ENCODE measurements at places on chromosomes 5 and 9.

DNA sequence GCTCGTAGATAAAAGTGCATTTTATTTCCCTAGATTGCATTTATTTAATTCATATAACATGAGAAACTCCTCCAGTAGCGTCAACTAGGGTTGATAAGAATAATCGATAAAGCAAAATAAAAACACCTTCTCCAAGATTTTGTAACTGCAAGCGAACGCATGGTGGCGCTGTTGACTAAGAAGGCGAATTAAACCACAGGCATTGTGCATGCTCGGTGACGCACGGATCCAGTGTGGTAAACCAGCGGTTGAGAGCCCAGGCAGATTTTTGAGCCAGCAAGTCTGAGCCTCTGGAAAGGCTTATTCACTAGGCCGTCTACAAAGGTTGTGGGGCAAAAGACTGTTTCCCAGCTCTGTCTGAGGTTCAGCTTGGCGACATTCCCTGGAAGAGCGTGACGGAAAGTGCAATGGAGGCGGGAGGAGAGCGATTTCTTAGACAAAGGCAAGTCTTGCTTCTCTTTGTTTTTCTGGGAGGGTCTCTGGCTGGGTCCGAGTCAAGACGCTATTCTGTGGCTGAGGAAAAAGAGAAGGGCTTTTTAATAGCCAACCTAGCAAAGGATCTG is at the start of gene PCDHB3:
PCDHB3 (plus strand) TSS at position 231 of the 563 bp plus-strand sequence; CDS start at position 408, 177 bp downstream.
- no peak for DNase-seq

- DNase-seq, result no peak
Measured at GRCh38 chr5:112938286-112938685, 16.3 kb upstream of the REEP5 start.

DNA sequence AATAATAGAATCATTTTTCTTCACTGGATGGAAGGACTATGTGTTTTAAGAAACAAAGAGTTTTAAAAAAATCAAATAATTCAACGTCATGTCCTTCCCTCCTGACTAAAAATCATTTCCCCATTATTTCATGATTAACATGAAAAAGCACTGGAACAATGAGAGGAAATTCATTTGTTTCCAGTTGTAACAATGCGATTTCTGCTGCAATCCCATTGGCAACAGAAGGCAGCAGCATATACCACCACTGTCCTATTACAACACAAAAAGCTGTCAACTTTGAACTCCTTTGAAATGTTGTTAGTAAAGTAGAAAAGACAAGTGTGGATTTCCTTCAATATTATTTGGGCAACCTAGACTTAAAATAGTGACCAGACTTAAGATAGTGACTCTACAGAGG is 3.1 kb downstream of the C5orf63 start:
- no peak for DNase-seq

- DNase-seq, result no peak
Measured at GRCh38 chr5:18098691-18099090, 464.4 kb downstream of the TAF11L14 start.

DNA sequence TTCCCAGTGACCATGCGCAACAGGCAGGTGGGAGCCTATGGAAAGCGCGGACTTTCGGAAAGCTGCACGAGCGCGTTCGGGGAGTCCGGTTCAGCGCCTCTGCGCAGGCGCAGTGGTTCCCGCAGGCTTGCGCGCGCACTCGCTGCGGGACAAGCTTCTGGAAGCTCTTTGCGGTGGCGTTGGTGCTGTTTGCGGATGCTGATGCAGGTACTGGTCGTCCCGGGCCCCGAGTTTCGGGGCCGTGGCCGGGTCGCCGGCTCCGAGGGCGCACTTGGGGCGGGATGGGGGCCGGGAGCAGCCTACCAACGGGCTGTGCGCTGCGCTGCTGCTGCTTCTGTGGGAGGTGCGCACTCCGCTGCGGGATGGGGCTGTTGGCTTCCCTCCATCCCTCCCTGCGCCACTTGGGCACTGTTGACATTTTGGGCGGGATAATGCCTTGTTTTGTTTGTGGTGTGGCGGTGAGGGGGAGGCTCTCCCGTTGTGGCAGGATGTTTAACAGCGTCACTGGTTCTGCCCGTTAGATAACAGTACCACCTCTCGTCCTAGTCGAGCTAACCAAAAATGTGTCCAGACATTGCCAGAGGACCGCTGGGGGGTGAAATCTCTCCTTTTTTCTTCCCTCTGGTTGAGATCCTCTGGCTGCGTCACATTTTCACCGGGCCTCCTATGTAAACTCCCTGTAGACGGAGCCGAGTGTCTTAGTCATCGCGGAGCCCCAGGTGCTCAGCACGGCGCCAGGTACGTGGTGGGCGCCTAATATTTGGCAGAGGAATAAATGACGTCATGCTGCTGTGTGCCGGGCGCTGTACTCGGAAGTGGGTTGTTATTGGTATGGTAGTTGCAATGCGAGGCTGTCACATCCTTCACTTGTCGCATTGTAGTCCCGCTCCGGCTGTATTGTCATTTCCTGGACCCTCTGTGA is at the start of gene ZNF483:
ZNF483 (plus strand) TSS at position 124 of the 922 bp plus-strand sequence. CDS start 2,217 bp downstream, outside the sequence.
- DNase-seq, result peak; percentile 65

DNA sequence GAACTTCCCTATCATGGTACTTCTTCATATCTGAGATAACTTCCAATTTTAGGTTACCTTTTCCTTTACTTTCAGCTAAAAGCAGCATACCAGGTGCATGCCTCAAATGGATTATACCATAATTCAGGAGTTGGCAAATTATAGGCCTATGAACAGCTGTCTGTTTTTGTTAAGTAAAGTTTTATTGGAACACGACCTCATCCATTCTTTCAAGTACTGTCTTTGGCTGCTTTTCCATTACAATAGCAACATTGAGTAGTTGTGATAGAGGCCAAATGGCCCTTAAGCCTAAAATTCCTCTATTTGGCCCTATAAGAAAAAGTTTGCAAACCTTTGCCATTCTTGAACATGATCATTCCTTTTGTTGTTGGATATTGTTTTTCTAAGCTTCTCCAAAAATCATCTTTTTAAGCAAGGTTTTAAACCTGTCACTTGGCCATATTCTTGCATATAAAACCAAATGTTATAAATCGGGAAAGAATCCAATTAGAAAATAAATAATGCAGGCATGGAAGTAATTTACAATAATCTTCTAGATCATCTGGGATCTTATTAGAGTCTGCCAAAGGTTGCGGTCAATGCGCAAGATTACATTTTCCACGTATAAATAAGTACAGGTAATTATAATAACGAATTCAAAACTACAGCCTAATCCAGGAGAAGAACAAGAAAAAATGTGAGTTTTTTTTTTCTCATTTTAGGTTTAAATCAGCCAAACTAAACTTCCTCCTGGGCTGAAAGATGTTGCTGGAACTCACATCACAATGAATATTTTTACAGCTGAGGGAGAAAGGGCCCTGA is 226.5 kb upstream of the ANKRD55 start:
- no peak for DNase-seq

DNA sequence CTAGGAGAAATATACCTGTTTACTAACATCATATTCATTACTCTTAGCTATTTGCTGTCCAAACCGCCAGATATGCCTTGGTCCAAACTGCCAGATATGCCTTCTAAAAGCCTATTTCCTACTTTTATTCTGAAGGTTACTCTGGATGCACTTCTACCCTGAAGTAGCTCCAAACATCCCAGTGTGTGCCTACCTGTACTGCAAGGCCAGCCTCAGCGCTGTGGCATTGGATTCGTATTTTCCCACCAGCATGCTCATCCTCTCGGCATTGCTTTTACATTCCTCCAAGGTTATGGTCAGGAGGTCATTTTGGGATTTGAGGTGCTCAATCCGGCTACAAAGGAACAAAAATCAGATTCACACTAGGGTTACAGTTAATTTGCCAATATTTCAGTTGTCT is 94.3 kb downstream of the DCP2 start:
- DNase-seq, result no peak

DNA sequence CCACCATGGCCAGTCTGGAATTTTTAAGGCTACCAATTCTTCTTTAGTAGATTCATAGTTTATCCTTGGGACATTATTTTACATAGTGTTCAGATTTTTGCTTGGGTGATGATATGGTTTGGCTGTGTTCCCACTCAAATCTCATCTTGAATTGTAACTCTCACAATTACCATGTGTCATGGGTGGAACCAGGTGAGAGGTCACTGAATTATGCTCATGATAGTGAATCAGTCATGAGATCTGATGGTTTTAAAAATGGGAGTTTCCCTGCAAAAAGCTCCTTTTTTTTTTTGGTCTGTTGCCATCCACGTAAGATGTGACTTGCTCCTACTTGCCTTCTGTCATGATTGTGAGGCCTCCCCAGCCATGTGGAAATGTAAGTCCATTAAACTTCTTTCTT is 163.9 kb downstream of the GABRG2 start:
- DNase-seq, result no peak

DNA sequence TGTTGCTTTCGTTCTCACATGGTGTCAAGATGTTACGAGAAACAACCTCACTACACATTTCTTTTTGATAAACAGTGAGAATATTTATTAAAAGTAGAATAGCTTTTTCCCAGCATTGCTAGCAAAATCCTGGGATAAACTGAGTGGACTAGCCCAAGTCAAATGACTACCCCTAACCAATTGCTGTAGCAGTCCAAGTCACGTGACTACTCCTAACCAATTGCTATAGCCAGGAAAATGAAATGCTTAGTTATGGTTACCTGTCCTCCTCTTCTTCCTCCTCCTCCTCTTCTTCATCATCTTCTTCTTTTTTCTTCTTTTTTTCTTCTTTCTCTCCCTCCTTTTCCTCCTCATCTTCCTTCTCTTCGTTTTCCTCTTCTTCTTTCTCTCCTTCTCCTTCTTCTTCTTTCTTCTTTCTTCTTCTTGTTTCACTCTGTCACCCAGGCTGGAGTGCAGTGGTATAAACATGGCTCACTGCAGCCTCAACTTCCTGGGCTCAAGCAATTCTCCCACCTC is 85.4 kb downstream of the PDE8B start:
- no peak for DNase-seq

DNA sequence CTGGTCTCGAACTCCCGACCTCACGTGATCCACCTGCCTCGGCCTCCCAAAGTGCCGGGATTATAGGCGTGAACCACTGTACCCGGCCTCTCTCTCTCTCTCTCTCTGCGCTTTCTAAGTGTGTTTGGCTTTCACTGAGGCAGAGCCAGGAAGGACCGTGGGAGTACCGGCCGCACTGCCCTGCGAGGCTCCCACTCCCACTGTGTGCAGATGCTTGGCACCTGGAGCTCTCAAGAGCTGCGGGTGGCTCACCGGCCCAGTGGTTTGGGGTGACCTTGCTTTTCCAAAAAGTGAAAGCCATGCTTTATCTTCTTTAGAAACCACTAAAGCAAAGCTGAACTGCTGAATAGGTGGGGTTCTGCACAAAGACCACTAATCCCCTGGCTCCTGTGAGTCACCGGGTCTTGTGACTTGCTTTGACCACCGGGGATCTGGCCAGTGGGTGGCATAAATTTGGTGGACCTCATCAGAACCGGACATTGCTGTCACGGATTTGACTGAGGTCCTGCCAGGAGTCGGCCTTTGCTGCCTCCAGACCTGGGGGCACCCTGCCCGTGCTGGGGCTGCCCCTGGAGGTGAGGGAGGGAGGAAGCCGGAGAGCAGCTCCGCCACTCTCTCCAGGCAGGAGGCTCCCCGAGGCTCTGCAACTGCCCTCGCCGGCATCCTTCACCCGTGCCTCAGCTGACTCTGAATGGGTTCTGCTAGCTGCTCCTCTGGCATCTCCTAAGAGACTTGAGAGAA is 228.9 kb downstream of the FANCC start:
- no peak for DNase-seq

DNA sequence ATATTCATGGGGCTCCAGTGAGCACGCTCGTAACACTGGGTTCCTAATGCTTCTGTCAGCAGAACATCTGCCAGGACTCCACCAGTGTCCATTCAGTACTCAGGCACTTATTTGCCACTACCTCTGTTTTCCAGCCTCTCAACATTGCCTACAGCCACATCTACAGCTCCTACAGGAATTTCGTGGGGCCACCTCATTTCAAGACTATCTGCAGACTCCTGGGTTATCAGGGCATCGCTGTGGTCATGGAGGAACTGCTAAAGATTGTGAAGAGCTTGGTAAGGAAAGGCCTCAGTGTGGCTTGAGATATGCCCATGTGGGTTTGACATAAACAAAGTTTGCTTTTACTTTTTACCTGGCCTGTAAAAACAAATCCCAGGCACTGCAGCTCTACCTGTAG is 92.9 kb downstream of the CYFIP2 start:
- no peak for DNase-seq

GRCh38 chr5:50963971-50964745 is 297.7 kb downstream of the PARP8 start:
- no peak for DNase-seq

GRCh38 chr5:115343855-115344254 is 47.4 kb upstream of the CCDC112 start:
- DNase-seq, result no peak

- no peak for DNase-seq
Measured at GRCh38 chr5:15992918-15993317, 186.7 kb downstream of the MARCHF11 start.

DNA sequence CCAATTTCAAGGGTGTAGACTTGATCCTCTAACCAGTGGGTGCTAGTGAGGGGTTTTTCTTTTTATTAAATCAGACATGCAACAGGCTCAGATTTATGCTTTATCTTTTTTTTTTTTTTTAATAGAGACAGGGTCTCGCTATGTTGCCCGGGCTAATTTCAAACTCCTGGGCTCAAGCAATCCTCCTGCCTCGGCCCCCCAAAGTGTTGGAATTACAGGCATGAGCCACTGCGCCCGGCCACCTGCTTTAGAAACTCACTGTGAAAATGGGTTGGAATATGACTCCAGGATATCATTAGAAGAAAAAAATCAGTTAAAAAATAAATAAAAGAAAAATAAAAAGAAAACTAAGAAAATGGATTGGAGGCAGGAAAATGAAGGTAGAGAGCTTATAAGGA is 50.7 kb downstream of the STOM start:
- DNase-seq, result no peak

- no peak for DNase-seq
Measured at GRCh38 chr9:68597362-68597997, 56.8 kb upstream of the TMEM252 start.

DNA sequence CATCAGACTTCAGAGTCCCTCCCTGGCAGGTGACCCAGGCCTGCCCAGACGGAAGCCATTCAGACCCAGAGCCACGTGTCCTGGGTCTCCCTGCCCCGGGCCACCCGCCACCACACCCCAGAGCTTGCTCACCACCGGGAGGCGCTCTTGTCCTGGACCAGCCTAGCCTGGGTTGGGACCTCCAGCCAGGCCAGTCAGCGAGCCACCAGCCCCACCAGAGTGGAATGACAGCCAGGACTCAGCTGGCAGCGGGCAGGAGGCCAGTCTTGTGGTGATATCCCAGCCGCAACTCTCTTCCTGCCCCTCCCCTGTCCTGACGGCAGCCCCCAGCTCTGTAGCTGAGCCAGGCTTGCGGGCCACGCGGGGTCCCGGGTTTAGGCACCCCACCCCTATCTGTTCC is 1.7 kb upstream of the PTGDS start:
- no peak for DNase-seq

Data from effector memory CD4-positive, alpha-beta T cell (primary cell).